ENCODE measurements at places on chromosomes 4 and X.
A peak's percentile ranks its signal among the peaks of the same experiment; 100 is the strongest.

DNA sequence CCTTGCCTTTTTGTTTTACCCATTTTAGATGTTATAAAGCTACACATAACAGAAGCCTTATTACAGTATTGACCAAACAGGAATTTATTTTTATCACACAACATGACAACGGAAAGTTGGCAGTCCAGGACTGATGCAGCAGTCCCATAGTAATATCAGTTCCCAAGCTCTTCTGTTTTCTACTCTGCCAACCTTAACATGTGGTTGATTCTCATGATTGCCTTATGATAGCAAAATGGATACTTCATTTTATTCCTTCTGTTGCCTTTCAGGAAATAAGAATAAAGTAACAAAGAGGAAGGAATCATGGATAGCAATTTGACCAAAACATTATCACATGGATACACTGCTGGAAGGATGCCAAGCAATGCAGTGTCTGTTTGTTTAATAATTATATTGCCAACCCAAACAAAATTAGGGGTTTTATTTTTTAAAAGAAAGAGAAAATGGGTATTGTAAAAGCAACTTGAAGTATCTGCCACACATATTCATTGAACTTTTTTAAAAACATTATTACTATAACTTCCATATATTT, 275.7 kb downstream of the STPG2 start:
- DNase-seq: no peak
- H3K4me3 ChIP-seq: no peak overlapping the region
- no peaks in the 10 kb centered on the region for H3K36me3 ChIP-seq
- no peaks in the 10 kb centered on the region for H3K4me1 ChIP-seq
- no peak overlapping the region for H3K27ac ChIP-seq
- no peaks in the 10 kb centered on the region for H3K27me3 ChIP-seq

DNA sequence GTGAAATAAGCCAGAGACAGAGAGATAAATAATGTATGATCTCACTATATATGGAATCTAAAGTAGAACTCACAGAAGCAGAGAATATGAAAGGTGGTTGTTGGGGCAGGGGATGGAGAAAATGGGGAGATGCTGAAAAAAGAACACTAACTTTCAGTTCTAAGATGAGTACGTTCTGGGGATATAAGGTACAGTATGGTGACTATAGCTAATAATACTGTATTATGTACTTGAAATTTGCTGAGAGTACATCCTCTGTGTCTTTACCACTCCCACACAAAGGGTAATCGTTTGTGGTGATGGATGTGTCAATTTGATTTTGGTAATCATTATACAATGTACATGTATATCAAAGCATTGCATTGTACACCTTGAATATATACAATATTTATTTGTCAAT, 6.6 kb downstream of the FBXL5 start:
- peaks cover 49% of the 10 kb centered on the region for H3K4me1 ChIP-seq
- H3K4me3 ChIP-seq: no peak overlapping the region
- H3K36me3 ChIP-seq: peaks cover 2% of the 10 kb centered on the region
- DNase-seq: no peak
- H3K27me3 ChIP-seq: no peaks in the 10 kb centered on the region

DNA sequence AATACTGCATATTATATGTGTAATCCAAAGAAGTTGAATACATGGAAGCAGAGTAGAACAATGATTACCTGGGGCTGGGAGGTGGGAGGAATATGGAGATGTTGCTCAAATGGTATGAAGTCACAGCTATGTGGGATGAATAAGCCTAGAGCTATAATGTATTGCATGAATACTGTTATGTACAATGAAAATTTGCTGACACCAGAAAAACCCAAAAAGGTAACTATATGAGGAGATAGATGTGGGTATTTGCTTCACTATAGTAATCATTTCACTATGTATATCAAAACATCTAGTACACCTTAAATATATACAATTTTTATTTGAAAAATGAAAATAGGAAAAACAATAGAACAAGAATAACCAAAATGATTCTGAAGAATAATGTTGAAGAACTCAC, 11.2 kb downstream of the PAGE3 start:
- no peaks in the 10 kb centered on the region for H3K36me3 ChIP-seq
- no peak overlapping the region for H3K4me3 ChIP-seq
- H3K27ac ChIP-seq: no peak overlapping the region
- no peak for DNase-seq

DNA sequence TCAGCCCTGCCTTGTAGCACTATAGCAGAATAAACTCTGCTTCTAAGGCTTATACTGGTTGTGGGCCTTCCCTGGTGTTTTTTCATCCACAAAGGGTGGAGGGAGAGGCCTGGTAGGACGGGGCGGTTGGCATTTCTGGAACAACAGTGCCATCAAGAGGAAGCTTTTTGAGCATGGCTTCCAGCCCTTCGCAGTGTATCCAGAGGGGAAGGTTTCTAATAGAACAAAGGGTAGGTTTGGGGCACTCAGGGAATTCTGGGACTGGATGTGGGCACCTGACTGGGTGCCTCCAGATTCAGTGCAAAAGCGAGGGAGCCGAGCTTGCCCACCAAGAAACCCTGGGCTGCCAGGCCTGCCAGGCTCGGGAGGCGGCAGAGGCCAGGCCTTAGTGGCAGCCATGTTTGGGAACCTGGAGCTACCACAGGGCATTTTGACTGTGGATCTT, 229.6 kb upstream of the AGTR2 start:
- H3K4me1 ChIP-seq: no peaks in the 10 kb centered on the region
- no peaks in the 10 kb centered on the region for H3K36me3 ChIP-seq
- no peak overlapping the region for H3K4me3 ChIP-seq
- H3K27ac ChIP-seq: no peak overlapping the region
- H3K27me3 ChIP-seq: no peaks in the 10 kb centered on the region

- H3K4me3 ChIP-seq: no peak overlapping the region
- no peaks in the 10 kb centered on the region for H3K4me1 ChIP-seq
- H3K36me3 ChIP-seq: no peaks in the 10 kb centered on the region
- H3K27me3 ChIP-seq: no peaks in the 10 kb centered on the region
- no peak for DNase-seq
- no peak overlapping the region for H3K27ac ChIP-seq
These were observed 128.6 kb downstream of the ATOH1 start for GRCh38 chr4:93957186-93957585.

DNA sequence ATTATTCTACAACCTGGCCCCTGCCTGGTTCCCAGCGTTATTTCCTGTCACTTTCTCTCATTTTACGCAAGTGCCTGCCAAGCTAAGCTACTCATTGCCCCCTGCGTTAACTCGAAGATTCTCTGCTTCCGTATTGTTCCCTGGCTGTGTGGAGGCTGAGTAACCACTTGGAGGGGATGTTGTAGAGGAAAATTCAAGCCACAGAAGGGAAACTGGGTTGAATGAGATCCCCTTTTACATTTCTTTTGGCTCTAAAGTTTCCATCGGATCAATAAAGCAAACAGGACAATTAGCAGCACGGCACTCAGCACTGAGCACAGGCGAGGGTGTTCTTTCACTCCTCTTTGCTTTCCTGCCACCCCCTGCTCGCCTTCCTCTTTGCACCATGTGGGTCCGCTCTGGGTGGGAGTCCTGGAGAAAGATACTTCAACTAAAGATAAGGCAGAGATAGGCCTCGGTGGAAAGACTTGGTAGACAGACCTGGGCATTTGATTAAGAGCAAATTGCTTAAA, 4.2 kb upstream of the TMSB4X start:
- peaks cover 20% of the 10 kb centered on the region for H3K36me3 ChIP-seq
- H3K27ac ChIP-seq: peak overlapping the region; percentile 96
- DNase-seq: peak; percentile 73
- H3K27me3 ChIP-seq: no peaks in the 10 kb centered on the region

GRCh38 chr4:14337892-14338584, 664.2 kb upstream of the CPEB2 start:
- H3K27me3 ChIP-seq: no peaks in the 10 kb centered on the region
- no peak for DNase-seq
- H3K27ac ChIP-seq: no peak overlapping the region
- no peaks in the 10 kb centered on the region for H3K36me3 ChIP-seq
- H3K4me3 ChIP-seq: no peak overlapping the region

DNA sequence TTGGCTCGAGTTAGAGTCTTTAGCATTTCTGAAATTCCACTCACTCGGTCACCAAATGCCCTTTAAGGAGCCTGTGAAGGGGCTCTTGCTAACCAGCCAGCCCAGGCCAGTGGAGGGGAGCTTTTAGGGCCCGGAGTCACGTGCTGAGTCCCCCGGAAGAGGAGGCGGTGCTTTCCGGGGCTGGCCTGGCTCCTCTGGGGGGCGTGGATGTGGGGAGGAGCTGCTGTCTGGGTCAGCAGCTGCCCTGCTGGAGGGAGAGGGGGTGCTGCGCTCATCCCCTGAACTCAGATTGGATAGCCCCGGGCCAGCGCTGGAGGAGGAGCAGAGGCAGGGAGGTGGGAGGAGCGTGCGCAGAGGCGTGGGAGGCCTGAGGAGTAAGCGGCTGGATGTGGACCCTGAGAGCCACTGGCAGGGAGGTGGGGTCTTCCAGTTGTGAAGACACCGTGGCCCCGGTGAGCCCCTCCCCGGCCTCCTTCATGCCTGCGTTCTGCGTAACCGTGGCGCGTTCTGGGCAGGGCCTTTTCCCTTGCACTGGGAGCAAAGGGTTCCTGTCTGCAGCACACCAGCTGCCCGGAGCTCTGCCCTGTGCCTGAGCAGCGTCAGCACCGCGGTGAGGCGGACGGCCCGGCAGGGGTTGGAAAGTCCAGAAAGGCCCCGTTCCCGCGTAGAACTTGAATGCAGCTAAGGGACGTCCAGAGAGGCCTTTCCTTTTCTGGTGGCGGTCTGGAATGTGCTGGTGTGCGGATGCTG, 19.7 kb downstream of the MAEA start:
- H3K4me3 ChIP-seq: peak overlapping the region; percentile 61
- no peaks in the 10 kb centered on the region for H3K27me3 ChIP-seq
- peak overlapping the region; percentile 77 for H3K27ac ChIP-seq
